ENCODE measurements at places on chromosomes 6 and 20. TPM values are rescaled to one million over a fixed set of nuclear protein-coding genes. Genes with fewer than 3 reads are reported as not detected.

Gene SLC22A1
- 1.5 TPM for total RNA-seq

Gene OR2H2
- not detected for total RNA-seq

Gene OLIG3
- total RNA-seq: not detected

Gene LAMP5
- total RNA-seq: not detected

Gene DEFB129
- not detected for total RNA-seq

Gene SNAP91
- not detected for total RNA-seq

Gene RAB44
- 0.82 TPM for total RNA-seq

Gene BFSP1
- total RNA-seq: 0.33 TPM

Gene CRISP3
- total RNA-seq: not detected

Gene FGD2
- 37.3 TPM for total RNA-seq

Gene GCNT2
- total RNA-seq: 4.7 TPM

Gene HNF4A
- not detected for total RNA-seq

Gene NRN1
- 41.4 TPM for total RNA-seq

Gene MTFR2
- 1.3 TPM for total RNA-seq

Gene RAB32
- total RNA-seq: 47.8 TPM

Gene SLC24A3
- 10.6 TPM for total RNA-seq

Gene HTR1E
- total RNA-seq: not detected

Gene SAMD3
- 3.1 TPM for total RNA-seq

Gene CNR1
- 23.4 TPM for total RNA-seq

Gene TPD52L1
- total RNA-seq: 36.3 TPM

Gene HLA-DRB5
- 63.3 TPM for total RNA-seq

Gene PLG
- not detected for total RNA-seq

Gene PRND
- total RNA-seq: not detected

Gene TFAP2A
- total RNA-seq: not detected

Data from subcutaneous adipose tissue (tissue), 4 donors.